GM19239 (cell line): ENCODE measurements at places on chromosomes 1 and 21.

DNA sequence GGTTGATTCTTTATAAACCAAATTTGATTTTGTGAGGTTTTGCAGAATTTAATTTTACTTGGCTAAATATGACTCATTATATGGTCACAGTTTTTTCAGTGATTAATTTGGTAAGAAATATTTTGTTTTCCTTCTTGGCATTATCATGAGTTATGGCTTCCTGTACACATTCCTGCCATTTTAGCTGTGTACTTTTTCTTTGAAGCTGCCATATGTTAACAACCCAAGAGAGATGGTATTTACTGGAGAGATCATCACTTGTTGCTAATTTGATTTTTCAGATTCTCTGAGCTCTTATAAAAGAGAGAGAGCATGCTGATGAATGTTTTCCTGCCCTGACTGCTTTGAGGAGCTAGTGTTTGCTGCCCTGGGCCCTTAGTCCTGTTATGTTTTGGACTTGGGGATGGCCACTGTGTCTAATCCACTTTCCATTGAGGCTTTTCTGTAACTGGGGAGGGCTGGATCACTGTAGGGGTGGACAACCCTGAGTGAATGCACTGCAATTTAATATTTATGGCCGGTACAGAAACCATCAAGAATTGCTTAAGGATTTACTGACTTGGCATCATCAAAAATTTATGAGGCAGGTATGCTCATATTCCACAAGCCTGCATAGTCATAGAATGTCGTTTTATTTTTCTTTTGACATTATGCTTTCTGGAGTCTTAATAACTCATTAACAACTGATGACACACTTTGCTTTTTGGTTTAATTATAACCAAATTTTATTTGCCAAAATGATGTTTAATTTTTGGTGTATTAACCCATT lies 200.9 kb downstream of the DISC1 start:
- no peak for DNase-seq

DNA sequence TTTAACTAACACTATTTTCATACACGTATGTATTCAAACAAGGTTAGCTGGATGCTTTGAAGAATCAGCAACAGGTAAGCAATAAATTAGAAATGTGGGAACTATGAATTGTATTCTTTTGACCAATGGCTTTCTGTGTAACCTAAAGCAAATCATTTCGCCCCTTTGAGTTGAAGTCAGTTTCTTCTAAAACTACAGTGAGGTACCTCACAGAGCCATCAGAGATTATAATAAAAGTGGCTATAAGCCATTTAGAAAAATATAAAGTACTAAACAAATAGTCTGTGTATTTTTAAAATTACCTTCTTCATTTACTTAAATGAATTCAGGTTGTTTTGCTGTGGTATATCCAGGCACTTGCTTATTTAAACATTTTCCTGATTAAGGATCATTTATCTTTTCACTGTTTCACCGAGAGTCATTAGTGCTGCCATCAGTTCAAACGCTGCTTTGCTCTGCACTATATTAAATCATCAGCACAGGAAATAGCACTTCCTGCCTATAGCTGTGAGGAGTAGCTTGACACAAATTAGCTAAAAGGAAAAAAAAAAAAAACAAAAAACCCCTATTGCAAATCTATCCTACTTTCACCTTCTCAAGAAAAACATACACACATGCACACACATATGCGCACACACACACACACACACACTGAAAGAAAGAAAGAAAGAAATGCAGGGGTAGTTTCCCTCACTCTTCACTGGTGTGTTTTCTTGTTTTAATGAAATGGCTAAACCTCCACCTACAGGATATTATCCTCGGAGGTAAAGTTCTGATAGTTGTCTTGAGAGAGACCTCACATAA lies 39.8 kb upstream of the C1orf105 start:
- no peak for DNase-seq

DNA sequence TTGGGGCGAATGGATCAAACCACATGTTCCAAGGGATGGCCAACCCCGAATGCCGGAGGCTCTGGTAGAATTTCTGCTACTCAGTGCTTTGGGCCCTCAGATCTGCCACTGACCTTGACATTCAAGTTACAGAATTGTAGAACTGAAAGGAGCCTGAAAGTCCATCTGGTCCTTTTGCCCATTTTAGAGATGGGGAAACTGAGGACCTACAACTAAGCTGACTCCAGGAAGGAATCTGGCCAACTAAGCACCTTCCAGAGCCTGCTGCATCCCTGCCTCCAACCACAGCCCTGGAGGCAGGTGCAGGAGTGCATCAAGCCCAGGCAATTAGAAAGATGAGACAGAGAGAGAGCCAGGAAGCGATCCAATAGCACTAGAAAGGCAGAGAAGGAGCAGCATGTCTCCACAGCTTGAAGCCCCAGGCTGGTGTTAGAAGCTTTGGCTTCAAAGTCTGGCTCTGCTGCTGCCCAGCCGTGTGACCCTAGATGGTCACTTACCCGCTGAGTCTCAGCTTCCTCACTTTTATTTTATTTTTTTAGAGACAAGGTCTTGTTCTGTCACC lies 1.3 kb upstream of the CTRC start:
- no peak for DNase-seq

DNA sequence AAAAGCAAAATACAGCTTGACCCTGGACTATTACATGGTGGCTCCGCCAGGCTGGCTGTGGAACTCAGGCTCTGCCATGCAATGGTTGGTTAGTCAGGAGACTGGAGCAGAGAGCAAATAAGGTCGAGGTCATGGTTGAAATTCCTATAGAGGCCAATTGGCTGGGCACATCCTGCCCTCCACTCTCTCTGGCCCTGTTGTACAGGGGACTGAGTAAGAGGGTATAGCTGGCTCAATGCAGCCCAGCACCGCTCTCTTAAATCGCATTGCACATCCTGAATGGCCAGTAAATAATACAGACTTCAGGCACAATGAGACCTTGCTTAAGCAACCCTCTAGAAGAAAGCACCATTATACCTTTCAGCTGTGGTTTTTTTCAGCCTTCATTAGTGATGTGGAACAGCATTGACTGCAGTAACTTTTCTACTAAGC lies 59.3 kb upstream of the PPP2R5A start:
- DNase-seq, result no peak

- no peak for DNase-seq
Measured at GRCh38 chr1:192581131-192581927, 5.8 kb downstream of the RGS1 start.

DNA sequence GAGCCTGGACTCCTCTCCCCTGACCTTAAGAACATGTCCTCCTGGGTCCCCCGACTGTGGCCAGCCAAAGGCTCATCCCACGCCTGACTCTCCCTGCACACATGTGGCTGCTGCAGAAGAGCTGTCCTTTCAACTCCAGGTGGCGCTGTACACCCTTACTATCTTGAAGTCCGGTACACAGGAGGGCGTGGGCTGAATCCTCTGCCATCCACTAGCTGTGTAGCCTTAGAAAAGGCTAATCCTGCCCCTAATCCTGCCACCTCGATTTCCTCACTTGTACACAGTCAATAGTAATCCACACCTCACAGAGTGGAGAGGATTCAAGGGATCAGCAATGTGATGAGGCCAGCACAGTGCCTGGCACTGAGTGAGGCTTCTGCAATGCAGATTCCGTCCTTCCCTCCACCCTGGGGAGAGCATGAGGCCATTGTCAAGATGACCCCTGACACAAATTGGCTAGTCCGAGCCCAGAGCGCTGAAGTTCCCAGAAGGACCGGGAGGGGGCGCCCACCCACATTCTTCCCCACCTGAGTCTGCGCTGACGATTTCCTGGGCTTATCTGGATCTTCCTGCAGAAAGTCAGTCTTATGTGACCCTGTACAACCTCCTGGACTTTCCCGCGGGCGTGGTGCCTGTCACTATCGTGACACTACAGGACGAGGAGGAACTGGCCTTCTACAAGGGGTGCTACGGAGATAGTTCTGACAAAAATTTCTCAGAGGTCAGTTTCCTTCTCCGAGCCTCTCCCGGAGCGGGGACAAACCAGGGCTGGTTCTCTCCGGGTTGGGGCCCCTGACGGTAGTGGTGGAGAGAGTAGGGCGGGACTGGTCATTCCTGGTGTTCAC lies 47.1 kb upstream of the DMBX1 start:
- DNase-seq, result peak; percentile 86

GRCh38 chr1:44347280-44347679 lies 7.8 kb downstream of the ERI3 start:
- DNase-seq, result no peak

- DNase-seq, result no peak
Measured at GRCh38 chr1:53070621-53071020, 8.6 kb downstream of the PODN start.

GRCh38 chr1:5972198-5972520 lies 20.1 kb downstream of the NPHP4 start:
- DNase-seq, result no peak
